Esophagus muscularis mucosa (tissue), 4 donors: ENCODE measurements at places on chromosomes 1 and 21. TPM values are rescaled to one million over a fixed set of nuclear protein-coding genes. Genes with fewer than 3 reads are reported as not detected.

The SPRR2E gene
- not detected for total RNA-seq

The AGL gene
- 99.2 TPM for total RNA-seq

DNA sequence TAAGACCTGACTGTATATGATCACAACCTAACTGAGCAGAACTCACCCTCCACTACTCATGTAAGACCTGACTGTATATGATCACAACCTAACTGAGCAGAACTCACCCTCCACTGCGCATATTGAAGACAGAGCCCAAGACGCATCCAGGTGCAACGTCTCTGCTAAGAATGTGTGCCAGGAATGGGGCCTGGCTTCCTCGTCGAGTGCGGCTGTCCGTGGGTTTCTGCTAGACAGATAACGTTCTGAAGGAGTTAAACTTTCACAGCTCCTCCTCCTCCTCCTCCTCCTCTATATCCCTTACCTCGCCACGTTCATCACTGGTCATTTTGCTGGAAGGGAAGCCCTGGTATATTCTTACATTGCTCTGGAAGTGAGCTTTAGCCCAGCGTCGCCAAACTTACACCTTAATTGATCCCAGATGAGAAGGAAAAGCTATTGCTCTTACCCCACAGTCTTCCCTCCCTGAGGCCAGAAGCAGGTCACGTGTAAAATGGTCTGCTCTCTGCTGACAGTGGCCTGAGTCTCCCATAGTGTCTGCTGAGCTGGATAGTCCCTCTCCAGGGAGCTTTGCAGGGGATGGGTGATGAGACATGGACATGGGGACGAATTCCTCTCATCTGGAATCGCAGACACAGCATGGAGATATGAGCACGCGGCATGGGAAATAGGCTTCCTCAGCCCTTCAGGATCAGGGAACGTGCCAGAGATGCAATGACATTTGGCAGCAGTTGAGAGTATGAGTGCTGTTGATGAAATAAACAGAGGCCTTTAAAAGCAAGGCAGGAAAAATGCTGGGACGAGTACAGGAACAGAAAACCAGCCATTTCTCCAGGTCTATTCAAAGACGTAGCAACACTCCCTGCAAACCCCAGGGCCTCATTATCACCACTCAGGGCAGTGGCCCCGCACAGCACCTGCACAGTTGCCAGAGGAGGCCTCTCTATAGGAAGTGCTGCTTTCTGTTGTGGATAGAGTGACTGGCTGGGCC is 528.1 kb downstream of the KIF26B start:
- DNase-seq, result no peak

GRCh38 chr1:115225993-115226685 is 111.9 kb downstream of the NGF start:
- DNase-seq, result no peak
